ENCODE measurements at places on chromosomes 4 and X. TPM values are rescaled to one million over a fixed set of nuclear protein-coding genes. Genes with fewer than 3 reads are reported as not detected.

GRCh38 chrX:133685822-133686221 is 270.5 kb upstream of the GPC4 start:
- no peaks in the 10 kb centered on the region for H3K27me3 ChIP-seq
- H3K36me3 ChIP-seq: no peaks in the 10 kb centered on the region
- H3K4me3 ChIP-seq: no peak overlapping the region
- no peaks in the 10 kb centered on the region for H3K4me1 ChIP-seq
- no peak overlapping the region for H3K27ac ChIP-seq

- no peaks in the 10 kb centered on the region for H3K36me3 ChIP-seq
- no peak for DNase-seq
- no peak overlapping the region for H3K27ac ChIP-seq
- no peaks in the 10 kb centered on the region for H3K27me3 ChIP-seq
These were observed 53.9 kb upstream of the RPS6KA3 start for GRCh38 chrX:20320461-20321159.

CCDC110 gene
- 3.9 TPM for total RNA-seq

DNA sequence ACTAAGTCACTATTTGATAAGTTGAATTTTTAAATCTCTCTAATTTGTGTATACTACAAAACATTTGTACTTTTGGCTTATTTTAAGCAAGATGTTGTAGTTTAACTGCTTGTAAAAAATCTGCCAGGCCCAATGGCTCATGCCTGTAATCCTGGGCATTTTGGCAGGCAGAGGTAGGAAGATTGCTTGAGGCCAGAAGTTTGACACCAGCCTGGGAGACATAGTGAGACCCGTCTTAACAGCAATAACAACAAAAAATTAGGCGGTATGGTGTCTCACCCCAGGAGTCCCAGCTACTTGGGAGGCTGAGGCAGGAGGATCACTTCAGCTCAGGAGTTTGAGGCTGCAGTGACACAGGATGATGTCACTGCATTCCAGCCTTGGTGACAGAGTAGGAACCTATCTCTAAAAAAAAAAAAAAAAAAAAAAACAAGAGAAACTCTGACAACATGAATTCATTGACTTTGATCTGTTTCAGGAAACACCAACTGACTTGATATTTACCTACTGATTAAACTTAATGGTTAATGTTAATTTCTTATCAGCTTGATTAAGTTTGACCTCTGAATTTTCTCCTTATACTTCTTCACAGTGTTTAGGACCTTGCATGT is 8.9 kb downstream of the FHIP1A start:
- no peaks in the 10 kb centered on the region for H3K27me3 ChIP-seq
- H3K27ac ChIP-seq: no peak overlapping the region
- no peaks in the 10 kb centered on the region for H3K36me3 ChIP-seq
- H3K4me3 ChIP-seq: no peak overlapping the region
- H3K4me1 ChIP-seq: no peaks in the 10 kb centered on the region

DNA sequence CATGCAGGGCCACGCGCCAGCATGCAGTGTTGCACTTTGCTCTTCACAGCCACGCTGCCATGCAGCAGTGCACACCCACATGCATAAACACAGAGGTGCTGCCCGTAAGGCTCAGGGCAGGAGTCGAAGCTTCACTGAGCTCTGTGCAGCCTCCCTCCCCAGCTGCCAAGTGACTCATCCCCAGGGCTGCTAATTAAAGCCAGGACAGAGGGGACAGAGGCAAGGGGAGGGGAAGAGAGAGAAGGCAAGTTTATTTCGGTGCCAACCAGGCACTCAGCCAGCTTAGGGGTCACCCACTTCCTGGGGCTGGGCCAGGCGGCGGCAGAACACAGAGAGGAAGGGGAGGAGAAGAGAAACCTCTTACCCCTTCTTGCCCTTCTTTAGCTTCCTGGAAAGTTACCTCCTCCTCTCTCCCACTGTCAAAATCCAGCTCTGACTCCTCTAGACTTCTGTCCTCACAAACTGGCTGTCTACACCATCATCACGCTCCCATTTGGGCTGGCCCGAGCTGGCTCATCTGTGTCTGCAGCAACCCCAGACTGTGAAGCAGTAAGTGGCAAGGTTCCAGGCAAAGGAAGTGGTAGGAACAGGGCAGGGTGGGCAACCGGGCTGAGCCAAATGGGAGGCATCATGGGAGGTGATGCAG is 6.2 kb upstream of the IQSEC2 start:
- peaks cover 39% of the 10 kb centered on the region for H3K4me1 ChIP-seq
- no peaks in the 10 kb centered on the region for H3K36me3 ChIP-seq
- no peaks in the 10 kb centered on the region for H3K27me3 ChIP-seq
- DNase-seq: peak; percentile 75
- no peak overlapping the region for H3K4me3 ChIP-seq
- H3K27ac ChIP-seq: peak overlapping the region; percentile 85

Measured in right atrium auricular region (tissue), 2 donors.